ENCODE measurements at places on chromosomes 6 and 20. TPM values are rescaled to one million over a fixed set of nuclear protein-coding genes. Genes with fewer than 3 reads are reported as not detected.

The NFATC2 gene
- total RNA-seq = 8.0 TPM

The MATN4 gene
- total RNA-seq = 0.49 TPM

The SNHG17 gene
- 11.9 TPM for total RNA-seq

The RGL2 gene
- total RNA-seq = 74.7 TPM

The ISM1 gene
- 3.4 TPM for total RNA-seq

The CD2AP gene
- 29.1 TPM for total RNA-seq

The PSORS1C2 gene
- total RNA-seq = not detected

DNA sequence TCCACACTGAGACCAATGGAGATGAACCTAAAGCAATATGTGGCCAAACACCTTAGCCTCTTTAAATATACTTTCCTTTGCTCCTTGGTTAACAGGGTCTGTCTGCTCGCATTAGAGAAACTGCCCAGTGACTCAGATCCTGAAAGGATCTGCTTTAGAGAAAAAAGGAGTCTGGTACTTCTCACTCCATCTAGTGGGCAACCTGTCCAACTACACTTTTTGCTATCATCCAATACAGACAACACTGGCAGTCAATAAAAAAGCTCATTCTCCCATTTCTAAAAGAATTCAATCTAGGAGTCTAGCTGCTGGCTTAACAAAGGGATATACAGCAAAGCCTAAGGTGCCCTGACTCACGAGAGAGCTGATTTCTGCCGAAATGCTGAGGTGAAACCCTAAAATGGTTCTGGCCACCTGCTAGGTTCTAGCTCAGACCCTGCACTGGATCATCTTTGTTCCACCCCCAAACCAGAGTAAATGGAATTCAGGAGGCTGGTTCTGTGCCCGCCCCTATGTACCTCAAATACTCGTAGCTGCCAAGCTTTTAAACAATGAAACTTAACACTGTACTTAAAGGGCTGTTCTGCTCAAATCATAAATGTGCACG is 11.5 kb downstream of the GNL1 start:
- DNase-seq = peak; percentile 64

GRCh38 chr6:28212510-28213212 is 12.4 kb upstream of the ZSCAN9 start:
- peak; percentile 36 for DNase-seq

DNA sequence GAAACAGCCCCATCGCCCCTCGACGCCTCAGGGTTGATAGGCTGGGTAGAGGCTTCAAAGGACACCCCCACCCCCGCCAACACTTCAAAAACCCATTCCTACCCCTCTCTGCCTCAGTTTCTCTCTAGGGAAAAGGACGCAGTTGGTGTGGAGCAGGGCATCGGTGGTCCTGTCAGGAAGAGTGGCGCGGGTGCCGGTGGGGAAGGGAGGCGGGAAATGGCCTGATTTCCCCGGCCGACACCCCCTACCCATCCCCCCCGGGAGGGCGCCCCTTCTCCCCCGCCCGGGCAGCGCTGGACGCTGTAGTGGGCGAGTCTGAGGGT is 367 bp downstream of the NRSN2 start:
- DNase-seq = no peak

GRCh38 chr6:134830940-134831339 is 119.0 kb downstream of the ALDH8A1 start:
- no peak for DNase-seq

DNA sequence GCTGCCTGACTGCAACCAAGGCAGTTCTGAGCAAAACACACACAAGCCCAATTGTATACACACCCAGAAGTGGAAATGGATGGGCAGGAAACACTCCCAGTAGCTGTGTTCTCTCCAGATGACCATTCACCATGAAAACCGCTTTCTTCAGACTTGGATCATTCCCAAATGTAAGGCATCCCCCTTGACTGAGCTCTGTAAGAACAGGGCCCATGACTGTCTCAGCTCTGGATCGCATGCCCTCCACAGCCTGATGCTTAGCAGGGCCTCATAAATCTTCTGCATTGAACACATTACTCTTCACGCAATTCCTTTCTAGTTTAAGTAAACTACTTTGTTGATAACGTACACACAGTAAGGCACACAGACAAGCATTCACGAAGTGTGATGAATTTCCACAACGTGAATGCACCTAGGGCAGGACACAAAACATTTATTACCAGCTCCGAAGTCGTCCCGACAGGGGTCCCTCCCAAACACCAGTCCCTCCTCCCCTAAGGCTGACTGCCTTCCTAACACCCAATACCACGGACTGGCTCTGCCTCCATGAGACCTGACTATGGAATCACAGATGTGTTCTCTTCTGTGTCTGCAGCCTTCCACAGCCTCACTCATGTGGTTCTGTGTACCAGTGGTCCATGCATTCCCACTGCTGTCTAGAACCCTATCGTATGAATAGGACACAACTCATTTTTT is 31.7 kb downstream of the BMP7 start:
- no peak for DNase-seq

- DNase-seq = no peak
Measured at GRCh38 chr20:5974531-5974930, 24.1 kb downstream of the MCM8 start.

DNA sequence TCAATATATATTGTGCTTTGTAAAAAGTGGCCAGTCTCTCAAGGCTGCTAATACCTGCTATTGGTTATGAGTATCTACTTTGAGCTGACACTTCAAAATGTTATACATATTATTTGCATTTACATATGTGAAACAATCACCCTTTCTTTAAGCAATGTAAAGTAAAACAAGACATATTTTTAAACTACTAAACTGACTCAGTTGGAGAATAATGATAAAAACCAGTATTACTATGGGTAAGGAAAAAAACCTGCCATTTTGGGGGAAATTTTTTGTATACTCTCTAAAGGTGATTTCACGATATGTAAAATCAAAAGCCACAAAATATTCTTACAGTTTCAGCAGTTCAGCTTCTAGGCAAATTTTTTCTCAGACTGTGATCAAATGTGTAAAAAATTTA is 232.3 kb downstream of the PRL start:
- no peak for DNase-seq

DNA sequence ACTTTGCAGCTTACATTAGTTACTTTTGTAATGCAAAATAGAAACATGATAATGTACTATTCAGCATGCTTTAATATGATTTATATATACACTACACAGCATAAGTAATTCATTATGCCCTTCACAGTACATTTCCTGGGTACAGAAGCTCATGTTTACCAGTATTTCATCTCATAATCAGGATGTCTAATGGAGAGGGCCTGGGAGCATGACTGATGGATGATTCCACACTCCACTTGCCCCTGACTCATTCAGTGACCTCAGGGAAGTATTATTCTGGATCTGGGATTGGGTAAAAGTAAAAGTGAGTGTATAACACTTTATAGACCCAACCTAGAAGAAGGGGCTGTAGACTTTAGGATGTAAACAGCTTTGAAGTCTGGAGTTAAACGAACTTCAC is 31.4 kb upstream of the BACH2 start:
- DNase-seq = no peak

DNA sequence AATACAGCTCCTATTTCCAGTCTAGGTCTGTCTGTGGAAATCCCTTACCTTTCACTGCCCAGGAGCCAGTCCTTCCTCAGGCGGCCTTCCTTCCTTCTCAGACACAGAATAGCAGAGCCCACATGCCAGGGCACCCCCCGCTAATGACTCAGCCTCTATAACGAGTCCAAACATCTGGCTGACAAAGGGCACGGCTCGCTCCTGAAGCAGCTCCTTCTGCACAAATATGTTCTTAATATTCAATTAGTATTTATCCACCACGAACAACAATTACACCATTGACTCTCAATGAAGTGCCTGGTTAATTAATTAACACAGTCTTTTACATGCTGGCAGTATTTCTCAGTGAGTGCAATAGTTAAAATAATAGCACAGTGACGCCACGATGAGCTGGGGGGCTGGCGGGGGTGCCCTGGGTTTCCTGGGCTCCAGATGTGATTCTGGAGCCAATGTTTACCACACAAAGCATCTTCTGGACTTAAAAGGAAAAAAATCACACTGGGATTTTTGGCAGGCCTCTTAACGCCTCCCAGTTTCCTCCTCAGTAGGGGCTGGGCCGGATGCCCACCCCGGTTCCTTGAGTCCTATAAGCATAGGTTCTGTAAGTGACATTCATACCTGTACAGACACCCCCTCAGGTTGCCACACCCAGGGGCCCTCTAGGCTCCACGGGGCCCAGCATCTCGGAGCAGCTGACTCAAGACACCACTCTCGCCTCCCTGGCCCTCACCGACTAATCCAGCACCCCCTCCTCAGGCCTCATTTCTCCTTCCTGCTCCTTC is 158.6 kb upstream of the MLN start:
- peak; percentile 68 for DNase-seq

DNA sequence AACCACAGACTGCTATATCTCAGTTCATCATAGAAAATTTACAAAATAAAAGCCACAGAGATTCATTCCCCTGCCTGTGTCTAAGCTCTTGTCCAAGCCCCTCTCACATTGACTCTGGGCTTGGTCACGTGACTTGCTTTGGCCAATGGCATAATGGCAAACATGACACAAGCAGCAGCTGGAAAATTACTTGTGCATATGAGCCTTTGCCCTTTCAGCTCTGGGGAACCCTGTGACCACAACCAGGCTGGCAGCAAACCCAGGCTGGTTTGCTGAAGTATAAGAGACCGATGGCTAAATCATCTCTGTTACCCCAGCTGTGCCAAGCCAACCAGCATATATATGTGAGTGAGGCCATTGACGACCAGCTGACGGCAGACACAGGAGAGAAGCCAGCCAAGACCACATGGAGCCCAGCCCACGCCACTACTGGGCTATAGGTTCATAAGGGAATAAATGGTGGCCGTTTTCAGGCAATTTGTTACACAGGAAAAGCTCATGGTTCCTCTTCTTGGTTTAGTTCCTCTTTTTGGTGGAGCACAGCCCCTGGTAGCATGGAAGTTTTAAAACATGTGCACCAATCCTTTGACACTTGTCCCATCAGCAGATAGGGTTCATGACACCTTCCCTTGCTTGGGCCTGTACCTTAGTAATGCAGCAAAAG is 31.8 kb upstream of the RSPO4 start:
- DNase-seq = no peak

- no peak for DNase-seq
Measured at GRCh38 chr6:107545763-107546162, 55.8 kb downstream of the SOBP start.

- DNase-seq = no peak
Measured at GRCh38 chr6:148146717-148147462, 195.7 kb upstream of the SASH1 start.

DNA sequence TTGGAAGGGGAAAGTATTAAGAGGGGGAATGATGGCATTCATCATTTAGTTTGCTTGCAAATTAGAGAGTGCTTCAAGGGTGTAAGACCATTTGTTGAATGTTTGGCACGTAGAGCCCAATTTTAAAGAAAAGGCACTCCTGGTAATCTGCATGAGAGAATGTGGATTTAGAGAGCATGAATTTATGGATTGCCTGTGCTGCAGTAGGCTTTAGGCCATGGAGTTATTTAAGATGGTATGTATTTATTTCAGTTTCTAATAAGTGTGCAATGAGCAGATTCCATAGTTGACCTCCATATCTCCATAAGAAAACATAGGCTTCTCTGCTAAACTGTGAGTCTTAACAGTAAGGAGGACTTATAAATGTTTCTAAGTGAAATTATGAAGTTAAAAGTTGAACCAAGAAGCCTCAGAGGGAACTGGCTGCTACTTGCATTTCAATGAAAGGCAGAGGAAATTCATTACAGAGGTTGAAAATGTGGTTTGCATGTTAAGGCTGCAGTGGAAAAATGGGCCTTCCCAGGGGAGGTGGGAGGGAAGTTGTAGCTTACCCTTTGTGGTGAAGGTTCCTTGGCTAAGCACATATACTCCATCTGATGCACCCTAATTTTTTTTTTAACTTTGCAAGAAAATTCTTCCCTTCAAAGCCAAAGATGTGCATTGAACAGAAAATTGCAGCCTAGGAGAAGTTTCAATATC is 134.2 kb downstream of the CARMIL1 start:
- no peak for DNase-seq

- DNase-seq = no peak
Measured at GRCh38 chr6:1713016-1713600, 103.4 kb downstream of the FOXC1 start.

DNA sequence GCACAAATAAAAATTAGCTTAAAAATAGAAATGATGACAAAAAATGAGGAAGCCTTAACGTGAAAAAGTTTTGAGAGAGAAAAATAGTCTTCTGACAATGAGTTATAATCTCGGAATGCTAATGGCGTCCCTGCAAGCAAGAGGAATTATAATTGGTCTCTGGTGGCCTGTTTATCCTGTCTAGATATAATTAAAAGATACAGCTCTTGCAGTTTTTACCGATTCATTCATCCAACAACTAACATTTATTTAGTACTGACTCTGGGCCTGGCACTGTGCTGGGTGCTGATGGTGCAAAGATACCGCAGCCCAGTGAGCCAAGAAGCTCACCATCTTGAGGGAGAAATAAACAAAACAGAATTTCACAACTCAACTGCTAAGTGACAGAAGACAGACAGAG is 31.6 kb upstream of the ANKRD60 start:
- peak; percentile 38 for DNase-seq

- no peak for DNase-seq
Measured at GRCh38 chr20:8213831-8214587, 81.9 kb downstream of the PLCB1 start.

DNA sequence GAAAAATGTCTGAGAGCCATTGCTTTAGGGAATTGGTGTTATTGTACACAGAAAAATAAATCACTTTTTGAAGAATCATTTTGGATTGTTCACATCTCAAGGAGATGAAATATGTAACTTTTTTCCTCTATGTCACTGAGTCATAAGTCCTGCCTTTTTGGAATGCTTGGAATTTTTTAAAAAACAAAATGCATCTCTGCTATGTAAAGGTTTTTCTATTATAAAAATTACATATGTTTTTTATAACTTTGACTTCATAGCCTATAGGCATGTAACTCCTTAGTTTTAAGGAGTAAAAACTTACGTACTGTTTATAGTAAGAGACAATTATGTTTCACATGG is 8.7 kb downstream of the RNF144B start:
- no peak for DNase-seq

All from lung (tissue), 17 donors.